ENCODE measurements at places on chromosomes 16 and 17. TPM values are rescaled to one million over a fixed set of nuclear protein-coding genes. Genes with fewer than 3 reads are reported as not detected.

The SLC52A1 gene
- total RNA-seq, result 0.28 TPM

DNA sequence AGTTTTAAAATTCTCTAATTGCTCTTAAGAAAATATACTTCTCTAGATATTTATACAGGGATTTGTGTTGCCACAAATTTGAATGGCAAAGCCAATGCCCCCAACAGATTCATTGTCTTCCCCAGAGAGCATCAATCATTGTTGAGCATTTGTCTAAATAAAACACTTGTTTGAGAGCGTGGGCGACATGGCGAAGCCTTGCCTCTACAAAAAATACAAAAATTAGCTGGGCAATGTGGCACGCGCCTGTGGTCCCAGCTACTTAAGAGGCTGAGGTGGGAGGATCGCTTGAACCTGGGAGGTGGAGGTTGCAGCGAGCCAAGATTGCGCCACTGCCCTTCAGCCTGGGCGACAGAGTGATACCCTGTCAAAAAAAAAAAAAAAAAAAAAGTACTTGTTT lies 13.4 kb upstream of the SRSF1 start:
- no peak overlapping the region for H3K27ac ChIP-seq
- no peak overlapping the region for H3K4me3 ChIP-seq
- no peaks in the 10 kb centered on the region for H3K36me3 ChIP-seq
- no peak for DNase-seq
- H3K27me3 ChIP-seq, result no peaks in the 10 kb centered on the region
- H3K4me1 ChIP-seq, result peaks cover 30% of the 10 kb centered on the region

- peaks cover 24% of the 10 kb centered on the region for H3K27me3 ChIP-seq
- no peaks in the 10 kb centered on the region for H3K36me3 ChIP-seq
- no peak for DNase-seq
- H3K4me1 ChIP-seq, result no peaks in the 10 kb centered on the region
These were observed 19.9 kb downstream of the TLE7 start for GRCh38 chr16:71421911-71422310.

- H3K27ac ChIP-seq, result no peak overlapping the region
- H3K4me1 ChIP-seq, result peaks cover 60% of the 10 kb centered on the region
- DNase-seq, result no peak
- H3K27me3 ChIP-seq, result no peaks in the 10 kb centered on the region
- no peak overlapping the region for H3K4me3 ChIP-seq
- H3K36me3 ChIP-seq, result no peaks in the 10 kb centered on the region
These were observed 201.5 kb upstream of the CACNG5 start for GRCh38 chr17:66633317-66633965.

DNA sequence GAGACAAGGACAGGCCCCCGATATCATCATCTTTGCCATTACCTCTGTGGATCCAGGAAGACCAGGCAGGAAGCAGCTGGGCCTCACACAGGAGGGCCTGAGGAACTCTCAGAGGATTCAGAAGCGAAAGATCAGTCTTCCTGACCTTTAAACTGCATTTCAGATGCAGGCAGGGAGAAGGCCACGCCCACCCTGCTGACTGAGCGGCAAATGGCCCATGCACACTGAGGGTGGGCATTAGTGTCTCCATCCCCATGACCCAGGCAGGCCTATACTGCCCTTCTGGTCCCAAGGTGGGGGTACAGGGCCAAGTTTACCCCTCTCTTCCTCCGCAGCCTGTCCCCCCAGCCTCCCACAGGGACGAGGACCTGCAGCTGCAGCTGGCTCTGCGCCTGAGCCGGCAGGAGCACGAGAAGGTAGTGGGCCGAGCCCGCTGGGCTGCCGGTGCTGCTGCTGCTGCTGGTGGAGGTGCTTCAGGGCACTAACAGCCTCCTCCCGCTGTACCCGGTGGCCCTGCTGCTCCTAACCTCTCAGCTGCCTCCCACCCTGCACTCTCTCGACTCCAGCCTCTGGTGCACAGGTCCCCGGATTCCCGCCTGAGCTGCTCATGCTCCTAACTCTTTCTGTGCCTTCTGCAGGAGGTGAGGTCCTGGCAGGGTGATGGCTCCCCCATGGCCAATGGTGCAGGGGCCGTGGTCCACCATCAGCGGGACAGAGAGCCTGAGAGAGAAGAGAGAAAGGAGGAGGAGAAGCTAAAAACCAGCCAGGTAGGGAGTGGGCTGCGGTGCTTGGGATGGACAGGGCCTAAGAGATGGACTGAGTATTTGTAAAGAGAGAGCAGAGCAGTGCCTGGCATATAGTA lies 6.2 kb downstream of the EPN3 start:
- no peaks in the 10 kb centered on the region for H3K27me3 ChIP-seq
- H3K4me1 ChIP-seq, result peaks cover 23% of the 10 kb centered on the region
- H3K4me3 ChIP-seq, result no peak overlapping the region
- H3K36me3 ChIP-seq, result peaks cover 4% of the 10 kb centered on the region

DNA sequence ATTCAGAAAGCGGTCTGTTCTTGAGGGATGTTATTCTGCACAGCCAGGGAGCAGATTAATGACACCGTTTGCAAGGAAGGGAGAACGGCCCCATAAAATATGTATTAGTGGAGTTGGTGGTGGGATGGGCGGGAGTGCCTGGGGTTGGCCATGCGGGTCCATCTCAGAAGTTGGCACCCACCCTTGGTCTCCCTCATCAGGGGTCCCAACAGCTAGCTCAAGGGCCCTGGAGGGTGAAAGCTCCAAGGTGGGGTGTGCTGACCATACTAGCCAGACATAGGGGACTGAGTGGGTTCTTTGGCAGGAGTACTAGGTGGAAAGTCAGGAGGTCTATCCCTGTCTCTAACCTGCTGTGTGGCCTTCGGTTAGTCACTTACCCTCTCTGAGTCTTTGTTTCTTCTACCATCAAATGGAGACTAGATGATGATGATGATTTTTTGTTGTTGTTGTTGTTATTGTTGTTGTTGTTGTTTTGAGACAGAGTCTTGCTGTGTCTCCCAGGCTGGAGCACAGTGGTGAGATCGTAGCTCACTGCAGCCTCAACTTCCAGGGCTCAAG lies 83.2 kb upstream of the BRD7 start:
- H3K27me3 ChIP-seq, result no peaks in the 10 kb centered on the region
- H3K27ac ChIP-seq, result no peak overlapping the region
- no peaks in the 10 kb centered on the region for H3K36me3 ChIP-seq
- DNase-seq, result no peak
- peaks cover 20% of the 10 kb centered on the region for H3K4me1 ChIP-seq
- no peak overlapping the region for H3K4me3 ChIP-seq

GRCh38 chr17:59526451-59526850 lies 39.0 kb upstream of the DHX40 start:
- H3K27me3 ChIP-seq, result no peaks in the 10 kb centered on the region
- no peak overlapping the region for H3K27ac ChIP-seq
- no peak overlapping the region for H3K4me3 ChIP-seq
- no peaks in the 10 kb centered on the region for H3K36me3 ChIP-seq
- H3K4me1 ChIP-seq, result no peaks in the 10 kb centered on the region
- DNase-seq, result no peak
